Activated B cell treated with CpG ODN at 0.5 μM for 24 hours (primary cell): ENCODE measurements at places on chromosomes 5 and 9. TPM values are rescaled to one million over a fixed set of nuclear protein-coding genes. Genes with fewer than 3 reads are reported as not detected.

The SPINK6 gene
- not detected in 2 replicates for total RNA-seq

GRCh38 chr5:111367115-111367514 lies 142.9 kb downstream of the CAMK4 start:
- H3K27ac ChIP-seq: no peak overlapping the region
- H3K36me3 ChIP-seq: no peaks in the 10 kb centered on the region
- no peak overlapping the region for H3K4me3 ChIP-seq
- no peak for DNase-seq

DNA sequence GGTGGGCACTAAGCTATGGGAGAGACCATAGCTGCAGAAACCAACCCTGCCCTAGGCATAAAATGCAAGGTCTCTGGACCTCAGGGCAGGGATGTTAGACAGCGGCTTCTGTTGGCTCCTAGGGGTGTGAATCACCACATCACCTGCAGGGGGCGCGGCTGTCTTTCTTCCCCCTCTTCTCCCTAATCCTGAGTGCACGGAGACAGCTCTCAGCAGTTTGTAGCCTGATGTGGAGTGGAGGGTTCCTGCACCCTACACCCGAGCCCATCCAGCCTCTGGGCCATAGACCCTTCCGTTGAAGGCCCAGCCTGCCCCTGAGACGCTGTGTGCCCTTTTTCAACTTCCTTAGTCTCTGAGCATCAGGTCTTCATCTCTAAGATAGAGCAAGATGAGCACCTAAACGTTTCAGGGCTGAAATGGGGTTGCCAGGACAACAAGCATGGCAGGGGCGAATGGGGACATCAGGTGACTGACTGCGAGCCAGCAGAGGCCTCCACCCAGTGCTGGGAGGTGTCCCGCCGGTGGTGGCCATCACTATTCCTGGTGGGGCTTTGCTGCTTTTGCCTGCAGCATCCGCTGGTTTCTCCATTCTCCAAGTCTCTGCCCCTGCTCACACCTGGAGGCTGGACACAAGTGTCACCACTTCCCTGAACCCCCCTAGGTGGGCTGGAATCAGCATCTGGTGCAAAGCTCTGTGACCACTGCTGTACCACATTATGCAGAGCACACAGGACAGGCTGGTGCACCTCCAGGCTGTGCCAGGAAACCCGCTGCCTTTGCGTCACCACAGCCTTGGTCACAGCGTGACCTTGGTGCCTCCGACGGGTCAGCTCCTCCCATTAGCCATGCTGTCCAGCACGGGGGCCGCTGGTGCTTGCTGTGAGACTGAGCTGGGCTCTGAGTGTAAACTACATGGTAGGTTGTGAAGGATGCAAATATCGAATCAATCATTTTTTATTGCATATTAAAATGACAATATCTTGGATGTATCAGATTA lies 2.5 kb upstream of the SEC16A start:
- DNase-seq: peak; percentile 74
- no peaks in the 10 kb centered on the region for H3K27me3 ChIP-seq
- H3K36me3 ChIP-seq: peaks cover 9% of the 10 kb centered on the region
- H3K27ac ChIP-seq: peak overlapping the region; percentile 46
- H3K4me1 ChIP-seq: peaks cover 25% of the 10 kb centered on the region

DNA sequence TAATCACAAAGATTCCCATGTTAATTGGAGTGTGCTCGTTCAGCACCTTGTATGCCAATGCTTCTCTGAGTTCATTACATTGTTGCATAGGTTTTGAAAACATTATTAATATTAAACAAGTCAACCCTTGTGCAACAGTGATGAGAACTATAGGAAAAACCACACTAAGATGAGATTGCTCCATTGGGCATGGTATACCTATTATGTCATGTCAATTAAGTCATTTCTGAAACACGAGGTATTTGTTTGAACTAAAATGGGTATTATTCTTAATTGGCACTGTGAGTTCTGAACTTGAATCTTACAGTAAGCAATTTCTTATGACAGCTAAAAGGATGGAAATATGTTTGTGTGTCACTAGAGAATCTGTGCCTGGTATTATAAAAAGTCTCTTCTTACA lies 447.7 kb downstream of the EFNA5 start:
- no peaks in the 10 kb centered on the region for H3K36me3 ChIP-seq
- H3K4me1 ChIP-seq: no peaks in the 10 kb centered on the region
- no peak for DNase-seq

- no peaks in the 10 kb centered on the region for H3K4me1 ChIP-seq
- DNase-seq: no peak
- H3K36me3 ChIP-seq: no peaks in the 10 kb centered on the region
- H3K27ac ChIP-seq: no peak overlapping the region
- H3K4me3 ChIP-seq: no peak overlapping the region
Measured at GRCh38 chr9:109289931-109290330, 30.9 kb downstream of the EPB41L4B start.

GRCh38 chr9:107700847-107701246 lies 211.3 kb upstream of the KLF4 start:
- DNase-seq: no peak
- H3K4me3 ChIP-seq: no peak overlapping the region
- no peak overlapping the region for H3K27ac ChIP-seq
- H3K36me3 ChIP-seq: no peaks in the 10 kb centered on the region
- H3K27me3 ChIP-seq: peaks cover 6% of the 10 kb centered on the region
- no peaks in the 10 kb centered on the region for H3K4me1 ChIP-seq

GRCh38 chr9:84442712-84443111 lies 102.2 kb upstream of the SLC28A3 start:
- H3K27me3 ChIP-seq: no peaks in the 10 kb centered on the region
- no peak overlapping the region for H3K4me3 ChIP-seq
- no peaks in the 10 kb centered on the region for H3K4me1 ChIP-seq

The MELK gene
- 0.76 and 1.2 TPM in 2 replicates for total RNA-seq

GRCh38 chr9:17938035-17938655 lies 359.3 kb downstream of the SH3GL2 start:
- no peak overlapping the region for H3K27ac ChIP-seq
- no peaks in the 10 kb centered on the region for H3K27me3 ChIP-seq
- H3K4me3 ChIP-seq: no peak overlapping the region
- DNase-seq: no peak
- H3K36me3 ChIP-seq: no peaks in the 10 kb centered on the region

DNA sequence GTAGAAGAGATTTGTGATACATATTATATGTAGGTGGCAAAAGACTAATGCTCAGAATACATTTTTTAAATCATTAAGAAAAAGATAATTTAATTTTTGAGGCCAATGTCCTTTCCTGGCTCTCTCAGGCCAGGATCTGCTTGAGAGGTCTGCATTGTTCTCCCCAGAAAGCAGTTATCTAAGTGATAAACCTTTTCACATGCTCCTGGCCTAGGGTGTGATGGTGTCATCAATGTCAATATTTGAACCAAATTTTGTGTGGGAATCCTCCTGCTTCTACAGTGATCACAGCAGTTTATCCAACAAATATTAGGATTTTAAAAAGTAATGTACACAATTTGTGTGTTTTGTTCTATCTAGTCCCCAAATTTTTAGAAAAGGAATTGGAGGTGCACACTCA lies 166.6 kb downstream of the DIRAS2 start:
- no peak overlapping the region for H3K4me3 ChIP-seq
- no peak overlapping the region for H3K27ac ChIP-seq
- no peaks in the 10 kb centered on the region for H3K36me3 ChIP-seq
- peaks cover under 1% of the 10 kb centered on the region for H3K27me3 ChIP-seq
- no peak for DNase-seq
- H3K4me1 ChIP-seq: no peaks in the 10 kb centered on the region

- peaks cover 3% of the 10 kb centered on the region for H3K36me3 ChIP-seq
- no peak overlapping the region for H3K4me3 ChIP-seq
- DNase-seq: no peak
- H3K27me3 ChIP-seq: peaks cover 6% of the 10 kb centered on the region
- H3K4me1 ChIP-seq: peaks cover 25% of the 10 kb centered on the region
Measured at GRCh38 chr5:141654298-141654697, 3.1 kb upstream of the FCHSD1 start.

The QSOX2 gene
- 43.3 and 49.1 TPM in 2 replicates for total RNA-seq

The LCN9 gene
- not detected in 2 replicates for total RNA-seq

DNA sequence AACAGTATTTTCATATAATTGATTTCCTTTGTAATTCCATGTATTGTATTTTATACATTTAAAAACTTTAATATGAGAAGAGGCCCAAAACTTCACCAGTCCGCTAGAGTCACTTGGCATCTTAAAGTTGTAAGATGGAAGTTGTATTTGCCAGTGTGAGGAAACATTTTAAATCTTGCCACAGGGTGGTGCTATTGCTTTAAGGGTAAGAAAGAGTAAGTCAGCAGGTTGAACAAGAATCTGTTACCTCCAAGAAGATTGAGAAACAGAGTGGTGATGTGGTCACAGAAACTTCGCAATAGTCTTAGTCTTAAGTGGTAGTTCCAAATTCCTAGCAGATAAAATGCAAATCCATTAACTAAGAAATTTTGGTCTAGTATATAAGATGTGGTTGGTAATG lies 39.8 kb upstream of the RANBP6 start:
- peaks cover 3% of the 10 kb centered on the region for H3K27me3 ChIP-seq
- H3K36me3 ChIP-seq: no peaks in the 10 kb centered on the region
- H3K4me1 ChIP-seq: peaks cover 19% of the 10 kb centered on the region
- H3K27ac ChIP-seq: no peak overlapping the region
- no peak overlapping the region for H3K4me3 ChIP-seq

The CDH18 gene
- total RNA-seq: not detected in 2 replicates

DNA sequence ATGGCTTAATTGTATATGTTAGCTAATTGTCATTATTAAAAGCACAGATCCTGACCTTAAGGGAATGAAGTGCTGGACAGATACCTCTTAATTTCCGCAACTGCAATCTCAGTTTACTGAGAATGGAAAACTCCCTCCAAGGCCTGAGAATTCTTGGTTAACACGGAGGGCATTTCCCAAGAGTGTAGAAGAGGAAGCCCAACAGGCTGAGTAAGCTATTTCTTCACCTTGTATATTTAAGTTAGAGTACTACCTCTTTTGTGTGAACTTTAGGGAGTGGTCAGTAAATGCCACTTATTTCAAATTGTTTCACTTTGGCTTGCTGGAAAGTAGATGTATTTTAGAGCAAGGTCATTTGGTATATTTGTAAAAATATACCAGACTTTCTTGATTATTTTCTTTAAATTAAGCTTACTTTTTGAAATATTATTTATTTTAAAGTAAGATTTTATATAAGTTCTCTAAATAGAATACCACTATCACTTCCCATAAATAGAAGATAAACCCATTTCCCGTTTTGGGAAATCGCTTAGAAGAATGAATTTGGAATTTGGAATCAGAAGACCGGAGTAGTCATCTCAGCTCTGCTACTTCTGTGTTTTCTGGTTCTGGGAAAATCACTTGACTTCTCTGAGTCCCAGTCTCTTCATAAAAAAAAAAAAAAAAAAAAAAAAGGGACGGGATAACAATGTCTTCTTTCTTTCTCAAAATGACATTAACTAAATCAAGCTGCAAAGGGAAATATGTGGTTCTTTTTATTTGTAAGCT lies 26.0 kb upstream of the C9orf72 start:
- peaks cover 4% of the 10 kb centered on the region for H3K4me1 ChIP-seq
- no peaks in the 10 kb centered on the region for H3K36me3 ChIP-seq
- no peak overlapping the region for H3K4me3 ChIP-seq

GRCh38 chr9:115531410-115532125 lies 413.6 kb upstream of the TNC start:
- H3K4me3 ChIP-seq: no peak overlapping the region
- no peaks in the 10 kb centered on the region for H3K36me3 ChIP-seq
- no peak for DNase-seq
- peaks cover 8% of the 10 kb centered on the region for H3K27me3 ChIP-seq
- no peaks in the 10 kb centered on the region for H3K4me1 ChIP-seq
- no peak overlapping the region for H3K27ac ChIP-seq

- DNase-seq: no peak
- H3K27me3 ChIP-seq: no peaks in the 10 kb centered on the region
- H3K36me3 ChIP-seq: no peaks in the 10 kb centered on the region
- H3K4me1 ChIP-seq: no peaks in the 10 kb centered on the region
- no peak overlapping the region for H3K27ac ChIP-seq
- no peak overlapping the region for H3K4me3 ChIP-seq
Measured at GRCh38 chr5:105392710-105393149, 1830.1 kb upstream of the NUDT12 start.

The ZNF484 gene
- total RNA-seq: 12.2 and 14.0 TPM in 2 replicates

DNA sequence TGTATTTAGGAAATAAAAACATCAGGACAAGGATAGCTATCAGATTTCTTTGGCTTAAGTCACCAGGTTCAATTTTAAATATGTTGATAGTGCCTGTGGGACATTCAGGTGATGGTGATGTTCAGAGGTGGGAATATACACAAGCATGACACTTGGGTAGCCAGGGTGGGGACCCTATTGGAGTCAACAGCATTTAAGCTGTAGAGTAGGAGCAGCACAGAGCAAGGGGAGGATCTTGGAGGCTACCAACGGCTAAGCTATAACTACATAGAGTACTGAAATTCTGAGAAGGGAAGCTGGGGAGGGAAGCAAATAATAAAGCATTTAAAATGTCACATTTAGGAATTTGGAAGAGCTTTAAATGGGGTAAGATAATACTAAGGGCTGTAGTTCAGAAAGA lies 177.7 kb downstream of the CPLANE1 start:
- H3K36me3 ChIP-seq: no peaks in the 10 kb centered on the region
- no peaks in the 10 kb centered on the region for H3K4me1 ChIP-seq
- no peak for DNase-seq
- no peak overlapping the region for H3K4me3 ChIP-seq
- H3K27me3 ChIP-seq: no peaks in the 10 kb centered on the region

The LHX3 gene
- 0.17 TPM in 1 of 2 replicates, not detected in the other for total RNA-seq

DNA sequence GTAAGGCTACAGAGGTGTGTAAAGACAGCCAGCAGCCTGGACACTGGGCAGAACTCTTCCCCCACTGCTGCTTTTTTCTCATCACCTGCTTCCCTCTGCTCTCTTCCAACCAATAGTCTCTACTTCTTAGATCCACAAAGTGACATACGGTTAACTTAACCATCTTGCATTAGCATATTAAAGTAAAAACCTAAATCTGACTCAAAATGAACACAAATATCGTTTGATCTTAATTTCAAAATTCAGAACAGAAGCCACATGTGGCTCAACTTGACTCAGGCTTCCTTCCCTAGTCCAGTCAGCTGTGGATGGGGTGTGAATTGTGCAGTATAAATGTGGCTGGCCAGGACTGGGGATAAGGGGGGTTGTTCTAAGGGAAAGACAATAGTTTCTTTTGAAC lies 114.3 kb downstream of the STARD4 start:
- H3K27me3 ChIP-seq: no peaks in the 10 kb centered on the region
- DNase-seq: no peak
- no peak overlapping the region for H3K4me3 ChIP-seq
- no peak overlapping the region for H3K27ac ChIP-seq
- H3K36me3 ChIP-seq: no peaks in the 10 kb centered on the region

GRCh38 chr5:160727296-160727997 lies 124.6 kb downstream of the ATP10B start:
- no peak overlapping the region for H3K27ac ChIP-seq
- no peaks in the 10 kb centered on the region for H3K36me3 ChIP-seq
- no peak overlapping the region for H3K4me3 ChIP-seq

The IER5L gene
- 1.9 and 2.1 TPM in 2 replicates for total RNA-seq
